ENCODE measurements at places on chromosomes 2 and 18.

- DNase-seq, result no peak
Measured at GRCh38 chr2:170975127-170975942, 46.3 kb downstream of the GORASP2 start.

DNA sequence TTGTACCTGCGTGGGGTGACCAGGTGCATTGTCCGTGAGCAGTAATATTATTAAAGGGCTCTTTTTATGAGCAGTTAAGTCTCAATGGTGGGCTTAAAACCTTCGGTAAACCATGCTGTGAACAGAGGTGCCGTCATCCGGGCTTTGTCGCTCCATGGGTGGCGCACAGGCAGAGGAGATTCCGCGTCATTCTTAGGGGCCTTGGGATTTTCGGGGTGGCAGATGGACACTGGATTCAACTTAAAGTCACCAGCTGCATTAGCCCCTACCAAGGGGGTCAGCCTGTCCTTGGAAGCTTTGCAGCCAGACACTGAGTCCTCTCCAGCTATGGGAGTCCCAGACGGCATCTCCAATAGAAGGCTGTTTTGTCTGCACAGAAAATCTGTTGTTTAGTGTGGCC is 107.7 kb downstream of the NFATC1 start:
- no peak for DNase-seq

GRCh38 chr18:32530947-32531651 is 60.4 kb upstream of the GAREM1 start:
- no peak for DNase-seq

GRCh38 chr2:238449241-238449640 is 22.5 kb downstream of the ASB1 start:
- no peak for DNase-seq

DNA sequence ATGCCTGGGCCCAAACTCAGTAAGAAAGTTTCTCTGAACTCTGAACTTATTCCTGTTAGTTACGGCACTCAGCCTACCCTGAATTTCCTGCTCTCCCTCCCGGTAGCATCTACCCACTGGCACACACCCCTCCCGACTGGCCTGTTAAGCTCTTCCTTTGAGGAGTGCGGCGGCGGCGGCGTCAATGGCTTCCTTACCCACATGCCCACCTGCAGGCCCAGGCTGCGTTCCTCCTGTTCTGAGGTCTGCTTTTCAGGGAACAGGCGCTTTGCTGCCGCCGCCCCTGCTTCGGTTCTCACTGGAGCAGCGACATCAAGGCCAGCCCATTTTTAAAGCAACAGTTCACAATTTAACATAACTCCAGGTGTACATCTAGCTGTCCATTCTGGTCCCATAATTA is 432.4 kb downstream of the DCDC2C start:
- DNase-seq, result no peak

- peak; percentile 90 for DNase-seq
Measured at GRCh38 chr2:9234680-9235146, 28.1 kb downstream of the ASAP2 start.

Data from HS-27A (cell line).